Amniotic stem cell (primary cell): ENCODE measurements at places on chromosomes 4 and X.

- DNase-seq: no peak
Observed at GRCh38 chr4:90840828-90841227, 713.6 kb downstream of the CCSER1 start.

- DNase-seq: no peak
Observed at GRCh38 chr4:161894014-161894413, 269.8 kb downstream of the FSTL5 start.

DNA sequence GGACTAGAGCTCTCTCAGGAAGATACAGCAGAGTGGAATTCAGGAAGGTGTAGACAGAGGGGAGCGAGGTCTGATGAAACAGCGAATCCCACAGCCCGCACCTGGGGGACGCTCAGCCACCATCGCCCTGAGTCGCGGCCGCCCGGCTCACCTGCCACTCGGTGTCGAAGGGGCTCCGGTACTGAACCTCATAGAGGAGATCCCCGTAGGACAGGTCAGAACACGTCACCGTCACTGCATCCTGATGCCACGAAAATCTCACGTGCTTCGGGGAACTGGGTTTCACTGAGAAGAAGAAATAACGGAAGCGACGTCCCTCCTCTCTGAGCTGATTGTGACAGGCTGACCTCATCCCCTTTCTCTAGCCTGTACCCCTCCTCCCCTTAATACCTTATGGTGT, 10.2 kb downstream of the CRLF2 start:
- no peak for DNase-seq

- no peak for DNase-seq
Observed at GRCh38 chr4:40055511-40055862, 1.2 kb upstream of the N4BP2 start.

GRCh38 chrX:114584375-114584943, 573 bp downstream of the HTR2C start:
- no peak for DNase-seq

DNA sequence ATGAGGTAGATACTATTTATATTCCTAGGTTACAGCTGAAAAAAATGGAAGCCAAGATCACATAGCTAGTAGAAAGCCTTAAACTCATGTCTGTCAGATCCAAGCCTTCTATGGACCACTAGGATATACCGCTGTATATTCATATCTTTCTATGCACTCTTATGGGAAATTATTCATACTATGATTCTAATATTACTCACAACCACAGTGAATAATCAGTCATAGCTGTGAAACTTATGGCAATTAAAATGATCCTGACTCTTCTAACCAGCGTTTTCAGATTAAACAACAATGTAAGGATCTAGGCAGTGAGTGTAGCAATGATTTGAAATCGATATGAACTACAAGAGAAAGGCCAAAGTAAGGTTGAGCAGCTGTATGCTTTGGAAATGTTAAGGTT, 111.0 kb downstream of the RASGEF1B start:
- no peak for DNase-seq

GRCh38 chr4:129974730-129975129, 878.8 kb downstream of the C4orf33 start:
- DNase-seq: no peak

GRCh38 chr4:178387756-178388155, 945.5 kb upstream of the AGA start:
- DNase-seq: no peak

GRCh38 chr4:95155759-95156451, 392.9 kb downstream of the UNC5C start:
- peak; percentile 4 for DNase-seq

- DNase-seq: no peak
Observed at GRCh38 chr4:22778547-22779163, 85.9 kb downstream of the GBA3 start.

- no peak for DNase-seq
Observed at GRCh38 chr4:183853548-183853940, 51.6 kb upstream of the STOX2 start.

GRCh38 chr4:125650557-125650956, 335.8 kb downstream of the FAT4 start:
- DNase-seq: no peak

- DNase-seq: peak; percentile 8
Observed at GRCh38 chrX:115372152-115372551, 82.6 kb downstream of the LUZP4 start.

- DNase-seq: no peak
Observed at GRCh38 chrX:55924574-55924973, 207.0 kb downstream of the RRAGB start.

DNA sequence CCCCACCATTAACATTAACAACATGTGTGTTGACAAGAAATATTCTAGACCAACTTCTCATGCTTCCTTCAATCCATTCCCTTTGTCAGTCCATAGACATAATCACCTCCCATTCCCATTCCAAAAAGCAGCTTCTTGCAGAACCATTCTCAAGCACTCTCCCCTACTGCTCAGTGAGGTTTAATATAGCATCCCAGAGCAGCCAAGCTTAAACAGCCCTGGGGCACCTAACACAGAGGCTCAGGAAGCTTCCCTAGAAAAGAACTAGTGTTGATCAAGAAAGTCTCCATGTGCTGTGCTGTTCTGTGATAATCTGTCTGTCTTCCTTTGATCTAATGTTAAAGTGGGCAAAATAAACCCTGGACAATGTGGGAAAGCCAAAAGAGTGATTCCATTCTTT, 174.2 kb upstream of the NOCT start:
- DNase-seq: no peak

DNA sequence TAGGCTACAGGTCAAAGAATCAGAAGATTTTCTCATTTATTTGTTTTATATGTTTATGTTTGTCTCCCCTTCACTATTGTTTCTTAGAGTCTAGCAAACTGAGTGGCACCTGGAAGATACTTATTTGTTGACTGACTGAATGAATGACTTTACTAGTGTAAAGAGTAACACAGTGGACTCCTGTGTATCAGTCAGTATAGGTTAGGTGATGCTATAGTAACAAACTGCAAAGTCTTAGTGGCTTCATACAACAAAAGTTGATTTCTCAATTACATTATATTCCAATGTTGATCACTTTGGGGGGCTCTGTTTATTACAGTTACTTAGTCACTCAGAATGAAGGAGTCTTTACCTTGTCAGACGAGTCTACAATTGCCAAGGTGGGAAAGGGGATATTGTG, 76.6 kb downstream of the DCK start:
- no peak for DNase-seq

- no peak for DNase-seq
Observed at GRCh38 chr4:8035371-8035780, 95.7 kb upstream of the AFAP1 start.

- no peak for DNase-seq
Observed at GRCh38 chr4:82373486-82373815, 340 bp downstream of the HNRNPD start.

GRCh38 chrX:2549876-2550275, 49.1 kb upstream of the DHRSX start:
- DNase-seq: no peak

- no peak for DNase-seq
Observed at GRCh38 chrX:24133312-24133711, 16.2 kb upstream of the ZFX start.

GRCh38 chrX:1463581-1463980, 10.9 kb upstream of the ASMTL start:
- no peak for DNase-seq

- no peak for DNase-seq
Observed at GRCh38 chrX:73828080-73828720, 265.2 kb downstream of the CHIC1 start.

- DNase-seq: no peak
Observed at GRCh38 chr4:11799196-11799595, 370.5 kb upstream of the HS3ST1 start.

- DNase-seq: no peak
Observed at GRCh38 chr4:77264826-77265225, 107.8 kb downstream of the CCNG2 start.

DNA sequence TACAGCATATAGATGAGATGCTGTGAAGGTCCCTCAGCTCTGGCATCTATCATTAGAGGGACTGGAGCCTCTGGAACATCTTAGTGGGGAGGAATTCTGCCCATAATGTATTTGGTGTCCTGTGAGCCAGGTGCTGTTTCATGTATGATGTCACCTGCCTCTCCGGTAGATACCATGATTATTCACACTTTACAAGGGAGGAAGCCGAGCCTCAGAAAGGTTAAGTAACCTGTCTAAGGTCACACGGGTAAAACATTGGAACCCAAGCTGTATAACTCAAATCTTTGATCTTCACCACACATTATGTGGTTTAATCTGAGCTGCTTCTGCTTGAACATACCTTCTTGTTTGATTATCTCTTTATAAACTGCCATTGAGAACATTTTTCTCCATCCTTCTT, 442.8 kb downstream of the BCOR start:
- DNase-seq: no peak

DNA sequence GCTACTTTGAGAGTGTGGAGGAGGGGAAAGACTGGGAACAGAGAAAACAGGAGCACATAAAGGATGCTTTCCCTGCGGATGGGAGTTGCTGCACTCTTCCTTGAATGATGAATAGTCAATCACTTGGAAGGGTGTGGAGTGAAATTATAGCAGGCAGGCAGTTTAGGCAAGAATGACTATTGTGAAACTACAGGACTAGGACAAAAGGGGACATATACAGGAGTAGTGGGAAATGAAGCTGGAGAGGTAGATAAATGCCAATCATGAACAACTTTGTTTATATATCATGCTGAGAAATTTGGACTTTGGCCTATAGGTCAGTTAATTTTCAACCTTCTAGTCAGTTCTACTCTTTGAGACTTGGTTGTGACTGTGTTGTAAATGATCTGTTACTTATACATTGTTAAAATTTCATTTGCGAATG, 76.9 kb downstream of the PAQR3 start:
- DNase-seq: no peak

DNA sequence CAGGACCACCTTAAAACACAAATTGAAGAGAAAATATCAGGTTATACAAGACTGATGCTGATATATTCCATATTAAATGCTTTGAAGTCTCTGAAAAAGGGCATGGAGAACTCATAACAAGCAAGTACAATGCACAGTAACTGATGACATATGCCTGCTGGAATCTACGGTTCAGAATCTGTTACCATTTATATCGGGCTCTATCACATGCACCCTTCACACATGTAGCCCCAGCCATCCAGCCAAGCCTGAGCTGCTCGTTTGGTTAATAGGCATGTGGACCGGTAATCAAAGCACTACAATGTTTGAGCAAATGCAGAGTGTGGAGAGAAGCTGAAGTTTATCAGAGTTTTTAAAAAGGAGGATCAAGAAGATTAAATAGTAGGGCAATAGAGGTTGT, 11.8 kb downstream of the COMMD8 start:
- DNase-seq: no peak

DNA sequence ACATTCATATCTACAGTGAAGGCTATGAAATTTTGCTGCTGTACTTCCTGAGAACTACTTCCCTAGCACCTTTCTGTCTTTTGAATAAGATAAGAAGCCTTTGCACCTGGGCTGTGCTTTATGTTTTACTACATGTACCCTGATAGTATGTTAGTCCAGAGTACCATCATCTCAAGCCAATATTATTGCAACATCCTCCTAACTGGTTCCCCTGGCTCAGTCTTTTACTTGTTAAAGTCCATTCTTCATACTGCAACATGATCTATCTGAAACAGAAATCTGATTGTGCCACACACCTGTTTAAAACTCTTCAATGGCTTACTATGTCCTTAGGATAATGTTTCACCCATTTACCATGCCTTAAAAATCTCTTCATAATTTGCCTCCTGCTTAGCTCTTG, 102.3 kb downstream of the AGTR2 start:
- DNase-seq: no peak

DNA sequence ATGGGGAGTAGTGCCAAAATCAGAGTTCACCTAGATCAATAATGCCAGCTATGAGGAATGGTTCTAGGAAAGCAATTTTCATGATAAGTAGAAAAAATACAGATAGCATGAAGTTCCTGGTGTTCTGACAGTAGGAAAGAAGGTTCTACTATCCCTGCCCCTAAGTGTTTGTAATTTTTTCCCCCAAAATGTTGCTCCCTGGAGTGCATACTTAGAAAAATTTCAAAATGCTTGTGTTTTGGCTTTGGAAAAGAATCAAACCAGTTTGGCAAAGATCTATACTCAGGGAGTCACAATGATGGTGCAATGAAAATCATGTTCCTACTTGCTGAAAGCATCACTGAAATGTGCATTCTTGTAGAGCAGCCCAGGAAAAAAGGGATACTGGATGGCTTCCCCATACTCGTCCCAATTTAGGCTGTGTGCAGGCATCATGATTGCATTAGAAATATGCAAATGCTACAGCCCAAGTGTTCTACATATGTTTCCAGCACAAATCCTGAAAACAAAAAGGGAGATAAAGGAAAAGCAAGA, 74.7 kb downstream of the LPAR4 start:
- DNase-seq: no peak

DNA sequence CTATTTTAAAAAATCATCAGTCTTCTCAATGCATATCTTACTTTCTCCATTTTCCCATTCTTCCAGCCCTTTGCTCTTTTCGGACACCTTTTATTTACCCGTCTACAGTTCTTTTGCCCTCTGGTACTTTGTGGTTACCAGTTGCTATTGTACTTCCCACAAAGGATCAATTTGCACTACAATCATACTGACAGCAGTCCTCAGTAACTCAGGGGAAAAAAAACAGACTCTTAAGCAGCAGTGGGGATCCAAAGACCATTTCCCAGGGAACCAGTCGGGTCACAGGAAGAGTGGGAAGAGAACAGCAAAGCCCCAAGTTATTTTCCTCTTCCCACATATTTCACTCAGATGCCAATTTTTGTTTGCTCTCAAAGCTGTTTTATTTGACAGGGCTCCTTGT, 23.1 kb downstream of the DMD start:
- no peak for DNase-seq

- no peak for DNase-seq
Observed at GRCh38 chr4:76991161-76991660, 41.7 kb downstream of the SEPTIN11 start.

GRCh38 chrX:85544609-85545008, 165.1 kb upstream of the POF1B start:
- no peak for DNase-seq

DNA sequence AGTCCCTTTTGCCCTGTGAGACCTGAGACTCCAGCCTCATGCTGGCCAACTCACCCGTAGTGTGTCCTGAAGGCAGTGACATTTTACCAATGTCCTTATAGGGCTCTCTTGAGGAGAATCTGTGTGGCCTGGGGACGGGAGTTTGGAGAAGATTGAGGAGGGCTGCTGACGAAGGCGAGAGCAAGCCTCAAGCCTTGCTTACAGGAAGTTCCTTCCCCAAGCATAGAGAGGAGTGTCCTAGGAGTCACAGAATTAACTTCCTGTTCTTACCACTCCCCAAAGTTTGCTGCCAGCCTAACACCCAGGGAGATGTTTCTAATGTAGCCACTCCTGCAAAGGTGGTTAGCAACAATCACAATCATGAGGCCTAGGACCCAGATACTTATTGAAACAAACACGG, at the start of gene NXF3:
NXF3 (minus strand) TSS at position 202 of the 400 bp plus-strand sequence; CDS start at position 82, 120 bp downstream.
- no peak for DNase-seq

GRCh38 chr4:151676301-151676700, 84.5 kb downstream of the GATB start:
- no peak for DNase-seq

GRCh38 chrX:149010013-149010852, 494.9 kb downstream of the IDS start:
- DNase-seq: no peak
